ENCODE measurements at places on chromosomes 6 and 20.

- DNase-seq = no peak
These were observed 140.7 kb downstream of the MAP3K7 start for GRCh38 chr6:90446164-90446563.

GRCh38 chr20:57693670-57694329 is 16.0 kb downstream of the PMEPA1 start:
- no peak for DNase-seq

- no peak for DNase-seq
These were observed 611.2 kb downstream of the UTRN start for GRCh38 chr6:144896289-144896688.

DNA sequence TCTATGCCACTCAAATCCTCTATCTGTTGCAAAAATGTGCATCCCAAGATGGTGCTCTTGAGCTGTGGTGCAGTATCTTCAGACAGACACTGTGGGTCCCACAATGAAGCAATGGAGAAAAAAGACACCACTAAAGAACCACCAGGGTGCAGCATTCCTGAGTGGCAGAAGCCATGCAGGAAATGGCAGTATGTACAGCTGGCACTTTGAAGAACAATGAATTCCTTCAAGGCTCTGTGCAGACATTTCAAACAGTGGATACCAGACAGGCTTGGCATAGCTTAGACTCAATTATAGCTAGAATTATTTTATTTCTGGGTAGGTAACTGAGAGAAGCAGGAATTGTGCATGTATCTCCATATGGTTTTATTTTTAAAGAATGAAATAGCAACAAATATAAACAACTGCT is 24.0 kb upstream of the HDAC2 start:
- no peak for DNase-seq

GRCh38 chr20:11219192-11219591 is 545.4 kb upstream of the JAG1 start:
- DNase-seq = no peak

DNA sequence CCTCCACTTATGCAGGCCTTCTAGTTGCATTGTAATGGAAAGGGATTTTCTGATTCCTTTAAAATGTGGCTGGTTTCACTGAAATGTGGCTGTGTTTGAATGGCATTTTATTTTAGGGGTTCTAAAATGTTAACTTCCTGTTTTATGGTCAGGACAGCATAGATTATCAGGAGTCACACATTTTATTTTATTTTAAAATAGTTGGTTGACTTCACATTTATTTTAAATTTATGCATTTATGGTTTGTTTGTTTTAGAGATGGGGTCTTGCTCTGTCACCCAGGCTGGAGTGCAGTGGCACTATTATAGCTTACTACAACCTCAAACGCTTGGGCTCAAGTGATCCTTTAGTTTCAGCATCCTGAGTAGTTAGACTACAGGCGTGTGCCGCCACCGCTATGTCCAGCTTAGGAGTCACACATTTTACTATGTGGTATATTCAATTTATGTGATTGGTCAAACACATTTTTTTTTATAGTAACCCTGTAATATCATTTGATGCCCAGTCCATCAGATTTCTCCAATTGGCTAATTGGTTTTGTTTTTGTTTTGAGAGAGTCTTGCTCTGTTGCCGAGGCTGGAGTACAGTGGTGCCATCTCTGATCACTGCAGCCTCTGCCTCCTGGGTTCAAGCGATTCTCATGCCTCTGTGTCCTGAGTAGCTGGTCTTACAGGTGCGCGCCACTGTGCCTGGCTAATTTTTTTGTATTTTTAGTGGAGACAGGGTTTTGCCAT is 2.3 kb downstream of the DTD1 start:
- DNase-seq = no peak

DNA sequence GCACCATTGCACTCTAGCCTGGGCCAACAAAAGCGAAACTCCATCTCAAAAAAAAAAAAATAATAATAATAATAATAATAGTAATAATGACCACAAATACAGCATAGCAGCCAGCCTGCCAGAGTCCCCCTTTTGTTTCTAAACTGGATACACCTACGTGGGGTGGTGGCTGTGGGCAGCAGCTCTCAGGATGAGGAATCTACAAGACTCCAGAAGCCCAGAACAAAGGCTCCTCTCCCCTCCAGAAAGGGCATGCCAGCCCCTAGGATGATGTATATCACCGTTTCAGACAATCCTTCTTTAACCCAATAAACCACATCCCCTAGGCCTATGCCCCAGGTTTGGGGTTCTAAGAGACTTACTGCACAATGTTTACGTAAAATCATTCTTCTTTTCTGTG is 155.9 kb downstream of the QRSL1 start:
- DNase-seq = no peak

DNA sequence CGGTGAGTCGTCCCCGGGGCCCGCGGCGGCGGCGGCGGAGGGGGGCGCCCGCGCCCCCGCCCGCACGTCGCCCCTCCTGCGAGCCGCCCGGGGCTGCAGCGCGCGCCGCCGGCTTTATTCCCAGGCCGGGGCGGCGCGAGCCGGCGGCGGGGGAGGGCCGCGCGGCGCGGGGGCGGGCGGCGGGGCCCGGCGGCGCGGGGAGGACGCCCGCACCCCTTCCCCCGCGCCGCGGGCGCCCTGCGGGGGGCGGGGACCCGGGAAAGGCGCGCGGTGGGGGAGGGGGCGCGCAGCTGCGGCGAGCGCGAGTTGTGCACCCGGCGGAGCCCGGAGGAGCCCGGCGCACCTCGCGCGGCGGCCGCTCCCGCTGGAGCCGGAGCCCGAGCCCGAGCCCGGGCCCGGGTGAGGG is 646 bp downstream of the HMGA1 start:
- no peak for DNase-seq

DNA sequence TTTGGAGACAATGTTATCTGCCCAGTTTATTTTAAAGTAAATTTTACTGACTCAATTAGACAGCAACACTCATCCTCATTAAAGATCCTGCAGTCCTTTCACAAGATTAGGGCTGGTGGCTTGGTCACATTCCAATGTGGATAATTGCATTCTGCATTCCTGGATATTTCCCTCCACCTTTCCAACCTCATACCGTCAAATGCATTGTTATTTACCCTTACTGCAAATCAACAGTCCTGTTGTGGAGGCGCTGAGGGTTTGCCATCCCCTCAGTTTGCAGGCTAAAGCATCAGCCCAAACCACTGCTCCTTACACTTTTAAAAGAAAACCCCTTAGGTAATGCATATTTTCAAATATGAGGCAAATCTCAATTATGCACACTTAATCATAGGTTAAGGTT is 5.4 kb downstream of the CITED2 start:
- DNase-seq = no peak

DNA sequence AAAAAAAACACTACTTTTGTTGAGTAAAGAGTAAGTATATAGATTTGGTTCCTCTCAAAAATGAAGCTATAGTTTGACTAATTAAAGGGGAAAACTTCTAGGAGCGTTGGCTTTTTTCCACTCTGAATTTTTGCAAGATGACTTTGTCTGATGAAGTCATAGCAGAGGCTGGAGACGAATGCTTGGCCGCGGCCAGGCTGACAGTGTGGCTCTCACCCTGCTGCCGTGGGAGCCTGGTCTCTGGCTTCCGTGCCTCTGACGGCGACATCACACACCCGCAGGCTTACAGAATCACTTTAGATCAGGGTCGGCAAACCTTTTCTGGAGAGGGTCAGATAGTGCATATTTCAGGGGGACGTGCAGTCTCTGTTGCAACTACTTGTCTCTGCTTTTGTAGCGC is 145.0 kb downstream of the PHACTR3 start:
- DNase-seq = no peak

GRCh38 chr20:63544958-63545516 is 2.5 kb downstream of the SRMS start:
- no peak for DNase-seq

- DNase-seq = no peak
These were observed 179.9 kb upstream of the TAB2 start for GRCh38 chr6:149137594-149137993.

DNA sequence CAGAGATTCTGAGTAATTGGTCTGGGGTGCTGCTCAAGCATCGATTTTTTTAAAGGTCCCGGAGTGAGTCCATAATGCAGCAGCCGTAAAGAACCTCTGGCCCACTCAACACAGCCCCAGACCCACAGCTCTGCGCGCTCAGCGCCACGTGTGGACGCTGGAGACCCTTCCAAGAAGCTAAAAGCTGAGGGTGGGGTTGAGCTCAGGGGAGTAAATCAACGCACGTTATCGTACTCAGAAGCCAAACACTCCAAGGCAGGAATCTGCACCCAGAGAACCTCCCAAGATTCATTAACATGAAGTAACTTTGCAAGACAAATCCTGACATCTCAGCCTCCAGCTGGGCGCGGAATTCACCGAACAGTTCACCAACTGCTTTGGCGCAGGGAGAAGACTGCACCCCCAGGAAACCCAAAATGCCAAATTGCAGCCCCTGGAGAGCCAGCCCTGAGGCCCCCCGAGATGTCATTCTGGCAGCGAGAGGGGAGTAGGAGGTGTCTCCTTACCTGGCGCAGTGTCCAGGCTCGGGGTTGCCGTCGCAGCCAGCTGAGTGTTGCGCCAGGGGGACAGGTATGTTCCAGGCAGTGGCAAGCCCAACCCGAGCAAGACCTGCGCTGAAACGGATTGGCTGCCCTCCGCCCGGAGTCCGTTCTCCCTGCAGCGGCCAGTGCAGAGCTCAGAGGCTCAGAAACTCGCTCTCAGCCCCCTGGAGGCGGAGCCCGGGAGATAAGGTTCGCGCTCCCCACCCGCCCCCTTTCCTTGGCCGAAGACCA is at the start of gene COL21A1:
Gene COL21A1, minus strand, starts transcription at position 700 of the 773 bp plus-strand sequence. CDS start 64,962 bp downstream, outside the sequence.
- DNase-seq = no peak

DNA sequence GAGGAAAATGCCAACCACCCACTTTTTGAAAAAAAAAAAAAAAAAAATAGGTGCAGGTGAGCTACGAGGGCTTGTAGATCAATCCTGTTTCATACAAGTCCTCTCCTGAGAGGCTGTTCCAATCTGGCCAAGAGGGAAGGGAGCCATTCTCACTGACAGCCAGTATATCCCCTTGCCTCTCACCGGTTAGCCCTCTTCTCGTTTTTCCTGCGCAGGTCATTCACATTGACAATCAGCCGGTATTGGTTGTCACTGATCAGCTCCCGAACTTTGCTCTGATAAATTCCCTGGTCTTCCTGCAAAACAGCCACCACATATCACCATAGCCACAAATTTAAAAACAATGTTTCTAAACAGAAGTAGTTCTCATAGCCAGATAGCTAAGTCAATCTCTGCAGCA is 1.4 kb downstream of the MCM3 start:
- no peak for DNase-seq

GRCh38 chr6:79544299-79544927 is 7.2 kb upstream of the LCA5 start:
- DNase-seq = no peak

DNA sequence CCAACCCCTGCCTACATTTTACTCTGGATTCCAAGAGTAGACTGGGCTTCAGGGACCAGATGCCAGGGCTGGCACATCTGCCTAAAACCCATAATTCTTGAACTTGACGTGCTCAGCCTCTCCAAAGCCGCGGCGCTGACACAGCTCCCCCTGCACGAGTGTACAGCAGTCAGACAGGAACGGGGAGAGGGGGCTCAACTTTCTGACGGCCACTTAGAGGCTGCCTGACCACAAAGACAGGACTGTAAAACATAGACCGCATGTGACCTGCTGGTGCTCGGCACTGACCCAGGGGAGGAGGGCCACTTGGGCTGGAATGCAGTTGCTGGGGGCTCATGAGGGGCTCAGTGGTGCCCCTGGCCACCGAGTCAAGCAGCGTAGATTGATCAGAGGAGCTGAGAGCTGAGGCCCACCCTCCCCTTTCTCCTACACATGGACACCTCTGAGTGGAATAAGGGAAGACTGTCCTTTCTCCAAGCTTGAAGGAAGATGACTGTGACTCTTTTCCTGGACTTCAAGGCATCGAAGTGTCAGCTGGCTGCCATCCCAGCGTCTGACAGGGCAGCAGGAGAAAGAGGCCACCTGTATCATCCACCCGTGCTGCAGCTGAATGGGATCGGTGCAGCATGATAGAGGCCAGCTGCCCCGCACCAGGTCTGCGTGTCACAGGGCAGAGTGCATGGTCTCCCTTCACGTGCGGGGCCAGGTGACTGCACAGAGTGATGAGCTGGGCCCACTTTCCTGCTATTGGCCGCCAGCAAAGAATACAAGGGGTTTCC is 171.3 kb upstream of the AGPAT4 start:
- no peak for DNase-seq

GRCh38 chr6:133242637-133243585 is 1.8 kb downstream of the EYA4 start:
- no peak for DNase-seq

- no peak for DNase-seq
These were observed 45.4 kb upstream of the QKI start for GRCh38 chr6:163369141-163369540.

- DNase-seq = no peak
These were observed 2.3 kb upstream of the TOMM34 start for GRCh38 chr20:44962483-44962882.

DNA sequence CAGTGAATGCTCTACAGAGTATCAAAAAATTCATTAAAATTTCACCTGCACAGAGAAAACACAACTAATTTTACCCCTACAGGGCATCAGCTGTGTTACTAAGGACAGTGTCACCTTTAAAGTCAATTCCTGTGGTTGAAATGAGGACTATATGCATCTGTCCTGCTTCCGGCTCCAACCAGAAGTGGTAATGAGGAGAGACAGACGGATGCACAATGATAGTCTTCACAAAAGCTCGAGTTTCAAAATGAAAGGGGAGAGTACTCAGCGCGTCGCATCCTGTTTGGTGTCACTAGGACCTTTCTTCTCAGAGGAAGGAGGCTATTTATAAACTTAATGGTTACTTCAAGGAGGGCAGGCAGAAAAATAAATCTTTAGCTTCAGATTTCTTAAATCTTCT is 86.5 kb downstream of the LYRM4 start:
- peak; percentile 49 for DNase-seq

GRCh38 chr6:89357390-89357789 is 4.9 kb upstream of the UBE2J1 start:
- DNase-seq = peak; percentile 21

DNA sequence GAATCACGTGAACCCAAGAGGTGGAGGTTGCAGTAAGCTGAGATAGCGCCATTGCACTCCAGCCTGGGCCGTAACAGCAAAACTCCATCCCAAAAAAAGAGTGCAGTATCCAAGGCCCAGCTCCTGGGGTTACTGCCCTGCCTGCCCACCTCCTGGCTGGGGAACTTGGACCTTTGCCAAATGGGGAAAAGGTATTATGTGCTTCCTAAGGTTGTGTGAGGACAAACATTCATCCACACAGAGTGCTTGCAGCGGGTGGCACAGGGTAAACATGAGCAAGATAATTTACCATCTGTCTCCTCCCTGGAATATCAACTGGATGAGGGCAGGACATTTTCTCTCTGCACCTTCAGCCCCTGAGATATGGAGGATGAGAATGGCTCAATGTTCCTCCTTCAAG is 94.9 kb upstream of the POPDC3 start:
- DNase-seq = no peak

DNA sequence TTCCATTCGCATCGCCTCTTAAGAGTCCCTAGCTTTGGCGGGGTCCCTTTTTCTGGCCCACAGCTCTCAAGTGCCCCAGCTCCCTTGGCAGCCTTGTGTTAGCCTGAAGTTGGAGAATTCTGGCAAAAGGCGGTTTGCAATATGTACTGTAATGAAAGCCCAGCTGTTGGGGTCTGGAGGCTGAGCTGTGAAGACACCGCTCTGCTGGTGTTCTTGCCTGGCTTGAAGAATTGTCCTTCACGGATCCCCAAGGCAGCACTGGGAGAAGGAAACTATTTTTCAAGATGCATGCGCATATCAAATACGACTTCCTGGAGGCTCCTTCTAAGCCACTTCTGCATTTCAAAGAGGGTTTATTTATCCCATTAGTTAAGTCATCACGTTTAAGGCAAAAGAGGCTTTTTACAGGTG is 21.4 kb upstream of the CITED2 start:
- no peak for DNase-seq

Measured in activated naive CD8-positive, alpha-beta T cell treated with anti-CD3 and anti-CD28 coated beads, Interleukin-2, amount 50 U/mL, for 24 hours (primary cell).